ENCODE measurements at places on chromosomes 16 and 17.
A peak's percentile ranks its signal among the peaks of the same experiment; 100 is the strongest.

DNA sequence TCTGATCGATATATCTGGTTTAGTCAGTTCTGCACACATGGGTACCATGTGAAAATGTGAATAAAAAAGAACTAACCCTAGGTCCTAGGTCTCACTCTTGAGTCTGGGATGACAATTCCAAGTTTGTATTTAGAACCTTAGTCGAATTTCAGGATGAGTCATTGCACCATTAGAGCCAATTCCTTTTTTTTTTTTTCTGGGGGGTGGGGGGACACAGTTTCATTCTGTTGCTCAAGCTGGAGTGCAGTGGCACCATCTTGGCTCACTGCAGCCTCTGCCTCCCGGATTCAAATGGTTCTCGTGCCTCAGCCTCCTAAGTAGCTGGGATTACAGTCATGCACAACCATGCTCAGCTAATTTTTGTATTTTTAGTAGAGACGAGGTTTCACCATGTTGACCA is 41.6 kb downstream of the SPAG9 start:
- DNase-seq: no peak

DNA sequence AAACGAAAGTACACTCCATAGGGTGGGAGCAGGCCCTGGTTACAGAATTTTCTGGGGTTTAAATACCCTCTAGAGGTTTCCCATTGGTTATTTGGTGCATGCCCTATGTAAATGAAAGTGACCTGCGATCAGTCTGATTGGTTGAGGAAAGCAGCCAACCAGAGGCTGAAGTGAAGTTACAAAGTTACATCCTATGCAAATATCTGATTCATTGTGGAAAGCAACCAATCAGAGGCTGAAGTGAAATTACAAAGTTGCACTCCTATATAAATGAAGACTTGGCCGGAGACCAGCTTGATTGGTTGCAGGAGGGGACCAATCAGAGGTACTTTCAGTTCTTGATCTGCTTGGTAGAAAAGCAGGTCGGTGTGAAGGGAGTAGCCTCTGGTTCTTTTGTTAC is 24.4 kb downstream of the NAA60 start:
- no peak for DNase-seq

DNA sequence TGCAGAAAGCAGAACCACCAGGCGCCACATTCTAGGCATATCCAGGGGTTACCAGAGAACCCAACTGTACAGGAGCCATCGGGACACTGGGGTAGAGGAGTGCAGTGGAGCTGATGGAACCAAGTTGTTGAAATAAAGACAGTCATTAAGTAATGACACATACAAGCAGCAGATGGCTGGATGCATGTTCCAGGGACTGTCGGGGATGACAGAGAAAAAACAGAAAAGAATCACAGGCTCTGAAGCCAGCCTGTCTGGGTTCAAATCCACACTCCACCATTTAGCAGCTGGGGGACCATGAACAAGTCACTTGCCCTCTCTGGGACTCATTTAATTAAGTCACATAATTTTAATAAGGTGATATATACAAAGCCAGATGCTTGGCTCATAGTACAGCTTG is 117.1 kb downstream of the ZNF423 start:
- DNase-seq: no peak

DNA sequence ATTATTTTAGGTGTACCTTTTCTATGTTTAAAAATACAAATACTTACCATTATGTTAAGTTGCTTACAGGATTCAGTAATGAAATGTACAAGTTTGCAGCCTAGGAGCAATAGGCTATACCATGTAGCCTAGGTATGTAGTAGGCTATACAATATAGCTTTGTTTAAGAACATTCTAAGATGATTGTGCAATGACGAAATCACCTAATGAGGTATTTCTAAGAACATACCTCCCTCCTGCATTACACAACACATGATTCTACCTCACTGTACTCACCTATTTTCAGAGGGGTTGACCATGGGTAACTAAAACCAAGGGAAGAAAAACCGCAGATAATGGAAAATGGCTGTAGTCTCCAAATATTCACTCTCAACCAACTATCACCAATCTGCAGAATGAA is 35.3 kb upstream of the TBC1D3K start:
- no peak for DNase-seq

GRCh38 chr17:77429969-77430752 is 289.4 kb downstream of the SEC14L1 start:
- peak; percentile 35 for DNase-seq

DNA sequence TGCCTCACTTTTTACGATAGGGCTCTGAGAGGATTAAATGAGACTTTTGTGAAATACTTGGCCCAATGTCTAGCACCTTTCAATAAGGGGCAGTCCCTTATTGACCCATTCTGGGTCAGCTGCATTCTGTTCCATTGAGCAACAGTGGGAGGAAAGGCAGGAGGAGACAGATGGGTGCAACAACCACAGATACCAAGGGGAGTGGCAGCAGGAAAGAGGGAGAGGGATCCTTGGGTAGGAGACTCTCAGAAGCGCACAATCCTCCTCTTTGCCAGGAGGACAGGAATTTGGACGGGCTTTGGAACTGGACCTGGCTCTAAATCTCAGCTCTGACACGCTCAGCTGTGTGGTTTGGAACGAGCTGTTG is 3.5 kb downstream of the PIPOX start:
- DNase-seq: no peak

- no peak for DNase-seq
Observed at GRCh38 chr17:68587847-68588246, 13.3 kb downstream of the FAM20A start.

- no peak for DNase-seq
Observed at GRCh38 chr17:28748852-28749515, 5.2 kb downstream of the TRAF4 start.

- DNase-seq: no peak
Observed at GRCh38 chr16:25038239-25038954, 23.2 kb upstream of the ARHGAP17 start.

DNA sequence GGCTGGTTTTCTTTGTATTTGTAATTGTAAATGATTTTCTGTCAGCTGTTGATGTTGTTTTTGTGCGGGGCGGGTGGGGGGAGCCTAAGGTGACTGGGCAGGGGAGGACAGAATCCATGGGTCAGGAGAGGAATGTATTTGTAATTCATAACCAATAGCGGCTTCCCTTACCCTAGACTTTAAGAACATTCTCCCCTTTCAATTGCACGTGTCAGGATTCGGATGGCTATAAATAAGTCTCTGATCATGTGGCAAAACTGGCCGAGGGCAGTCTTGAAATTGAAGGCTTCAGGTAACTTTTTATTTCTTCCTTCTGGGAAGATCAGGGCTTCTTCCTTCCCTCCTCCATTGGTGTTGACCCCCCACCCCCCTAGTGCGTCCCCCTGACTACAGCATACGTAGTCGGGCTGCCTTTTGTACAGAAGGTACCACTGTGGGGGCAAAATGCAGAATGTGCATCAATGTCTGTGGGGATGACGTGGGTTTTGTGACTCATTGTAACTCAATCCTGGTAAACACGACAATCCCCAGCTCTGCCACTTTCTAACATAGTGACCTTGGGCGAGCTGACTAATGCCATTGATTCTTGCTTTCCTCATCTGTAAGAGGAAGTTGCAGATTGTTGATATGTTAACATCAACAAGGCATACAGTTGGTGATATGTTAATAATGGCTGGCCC is 16.2 kb downstream of the MARCHF10 start:
- no peak for DNase-seq

DNA sequence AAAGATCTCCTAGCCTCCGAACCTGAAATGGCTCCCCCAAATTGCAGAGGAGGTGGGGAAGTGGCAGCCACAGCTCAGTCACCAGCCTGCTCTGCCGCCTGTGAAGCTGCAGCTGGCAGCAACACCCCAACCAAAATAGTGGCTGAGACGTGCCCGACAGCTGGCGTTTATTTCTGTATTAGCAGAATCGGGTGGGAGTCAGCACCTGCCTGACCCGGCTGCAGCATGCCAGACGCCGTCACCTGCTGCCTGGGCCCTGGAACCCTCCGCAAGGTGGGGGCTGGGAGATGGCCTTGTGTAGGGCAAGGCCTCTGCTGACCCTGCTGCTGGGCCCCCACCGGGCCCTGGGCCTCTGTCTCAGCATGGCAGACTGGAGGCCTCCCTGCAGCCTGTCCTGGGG is 17.5 kb upstream of the PABPN1L start:
- no peak for DNase-seq

DNA sequence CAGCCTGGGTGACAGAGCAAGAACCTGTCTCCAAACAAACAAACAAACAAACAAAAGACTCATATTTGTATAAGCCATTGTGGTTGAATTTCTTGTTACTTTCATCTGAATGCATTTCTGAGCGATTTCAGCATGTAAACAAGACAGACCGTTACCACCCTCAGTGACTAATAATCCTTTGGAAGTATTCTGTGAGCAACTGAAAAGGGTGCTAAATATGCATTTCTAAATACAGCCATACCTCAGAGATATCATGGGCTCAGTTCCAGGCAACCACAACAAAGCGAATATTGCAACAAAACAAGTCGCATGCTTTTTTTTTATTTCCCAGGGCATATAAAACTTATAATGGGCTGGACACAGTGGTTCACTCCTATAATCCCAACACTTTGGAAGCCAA is 109.0 kb downstream of the USP31 start:
- no peak for DNase-seq

GRCh38 chr16:87063543-87063942 is 253.6 kb downstream of the C16orf95 start:
- no peak for DNase-seq

DNA sequence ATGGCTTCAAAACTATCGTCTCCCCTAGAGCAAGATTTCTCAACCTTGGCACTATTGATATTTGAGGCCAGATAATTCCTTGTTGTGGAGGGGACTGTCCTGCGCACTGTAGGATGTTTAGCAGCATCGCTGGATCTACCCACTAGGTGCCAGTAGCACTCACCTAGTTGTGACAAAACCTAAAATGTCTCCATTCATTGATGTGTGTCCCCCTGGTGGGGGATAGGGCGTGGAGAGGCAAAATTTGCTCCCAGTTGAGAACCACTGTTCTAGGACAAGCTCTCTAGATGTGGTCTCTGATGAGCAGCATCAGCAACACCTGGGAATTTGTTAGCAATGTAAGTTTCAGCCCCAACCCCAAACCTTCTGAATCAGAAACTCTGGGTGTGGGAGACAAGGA is 259.0 kb downstream of the XYLT1 start:
- no peak for DNase-seq

DNA sequence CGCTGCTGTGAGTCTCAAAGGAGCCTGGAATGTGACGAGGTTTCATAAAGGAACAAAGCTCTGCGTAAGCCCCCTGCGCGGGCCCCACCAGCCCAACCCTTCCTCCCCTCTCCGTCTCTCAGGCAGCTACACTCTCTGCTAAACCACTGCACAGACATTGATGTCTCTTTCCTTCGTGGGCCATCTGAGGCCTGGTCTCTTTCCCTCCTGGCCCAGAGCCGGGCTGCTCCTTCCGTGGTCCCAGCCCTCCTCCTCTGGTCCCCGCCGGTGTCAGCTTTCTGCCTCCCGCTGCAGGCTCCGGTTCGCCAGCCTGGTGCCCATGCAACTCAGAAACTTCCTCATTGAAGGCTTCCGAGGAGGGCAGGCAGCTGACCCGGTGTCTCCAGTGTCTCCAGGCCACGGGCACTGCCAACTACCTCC is 7.4 kb downstream of the SCARF1 start:
- DNase-seq: no peak

DNA sequence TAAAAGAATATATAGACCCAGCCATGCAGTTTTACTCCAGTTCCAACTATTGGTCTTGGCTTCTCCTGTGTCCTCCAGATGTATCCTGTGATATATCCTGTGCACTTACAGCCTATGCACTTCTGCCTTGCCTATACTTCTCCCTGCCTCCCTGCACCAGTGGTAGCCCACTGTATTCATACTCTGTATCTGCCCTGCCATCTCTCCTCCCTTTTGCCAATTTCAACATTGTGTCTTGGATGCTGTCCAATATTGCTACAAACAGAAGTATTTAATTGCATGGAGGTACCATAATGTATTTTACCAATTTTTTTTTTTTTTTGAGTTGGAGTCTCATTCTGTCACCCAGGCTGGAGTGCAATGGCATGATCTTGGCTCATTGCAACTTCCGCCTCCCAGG is 242.7 kb downstream of the HAPSTR1 start:
- DNase-seq: no peak

GRCh38 chr17:57612202-57613071 is 132.7 kb downstream of the CCDC182 start:
- DNase-seq: no peak

DNA sequence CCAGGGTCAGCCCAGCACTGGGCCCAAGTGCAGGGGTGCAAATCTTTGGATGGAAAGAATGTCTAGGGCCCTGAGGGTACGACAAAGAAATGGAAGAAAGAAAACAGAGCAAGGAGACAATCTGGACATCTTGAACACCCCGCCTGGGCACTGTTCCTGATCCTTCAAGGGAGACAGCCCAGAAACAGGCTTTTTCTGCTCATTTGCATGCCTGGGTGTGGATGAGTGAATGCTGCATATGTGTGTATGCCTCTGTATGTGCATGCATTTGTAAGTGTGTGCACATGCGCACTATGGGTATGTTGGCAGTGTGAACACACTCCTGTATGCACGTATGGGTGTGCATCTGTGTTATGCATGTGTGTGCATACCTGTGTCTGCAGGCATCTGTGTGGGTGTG is 79.2 kb downstream of the ZNF423 start:
- DNase-seq: no peak

- DNase-seq: no peak
Observed at GRCh38 chr16:88928405-88929090, 48.5 kb downstream of the CBFA2T3 start.

DNA sequence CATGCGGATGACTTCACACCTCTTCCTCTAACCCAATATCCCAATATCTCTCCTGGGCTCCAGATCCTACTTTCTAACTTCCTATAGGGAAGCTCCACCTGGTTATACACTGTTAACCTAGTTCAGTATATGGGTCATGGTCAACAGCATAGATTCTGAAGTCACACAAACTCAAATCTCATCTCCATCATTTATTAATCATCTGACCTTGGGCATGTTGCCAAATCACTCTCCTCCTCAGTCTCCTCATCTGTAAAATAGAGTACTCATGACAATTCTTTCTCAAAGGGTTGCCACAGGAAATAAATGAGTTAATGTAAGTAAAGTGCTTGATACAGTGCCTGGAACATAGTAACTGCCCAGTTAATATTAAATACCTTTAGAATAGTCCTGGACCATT is 593 bp upstream of the CD300E start:
- DNase-seq: no peak

DNA sequence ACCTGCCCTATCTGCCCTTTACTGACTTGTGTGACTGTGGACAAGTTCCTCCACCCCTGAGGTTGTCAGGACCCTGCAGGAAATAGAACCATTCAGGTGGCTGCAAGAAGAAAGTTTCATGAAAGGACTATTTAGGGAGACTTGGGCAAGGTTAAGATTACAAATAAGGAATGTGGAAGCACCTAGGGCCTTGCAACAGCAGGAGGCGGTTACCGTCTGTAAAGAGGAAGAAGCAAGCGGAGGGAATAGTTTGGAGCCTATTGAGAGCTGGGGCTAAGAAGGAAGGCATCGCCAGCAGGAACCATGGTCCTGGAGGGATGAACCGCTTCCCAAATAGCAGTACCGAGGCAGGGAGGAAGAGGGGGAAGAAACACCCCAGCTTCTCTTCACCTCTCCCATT is 132.4 kb downstream of the PRKCB start:
- no peak for DNase-seq

Measured in COLO829 (cell line).